G401 (cell line): ENCODE measurements at places on chromosomes 4 and X.

DNA sequence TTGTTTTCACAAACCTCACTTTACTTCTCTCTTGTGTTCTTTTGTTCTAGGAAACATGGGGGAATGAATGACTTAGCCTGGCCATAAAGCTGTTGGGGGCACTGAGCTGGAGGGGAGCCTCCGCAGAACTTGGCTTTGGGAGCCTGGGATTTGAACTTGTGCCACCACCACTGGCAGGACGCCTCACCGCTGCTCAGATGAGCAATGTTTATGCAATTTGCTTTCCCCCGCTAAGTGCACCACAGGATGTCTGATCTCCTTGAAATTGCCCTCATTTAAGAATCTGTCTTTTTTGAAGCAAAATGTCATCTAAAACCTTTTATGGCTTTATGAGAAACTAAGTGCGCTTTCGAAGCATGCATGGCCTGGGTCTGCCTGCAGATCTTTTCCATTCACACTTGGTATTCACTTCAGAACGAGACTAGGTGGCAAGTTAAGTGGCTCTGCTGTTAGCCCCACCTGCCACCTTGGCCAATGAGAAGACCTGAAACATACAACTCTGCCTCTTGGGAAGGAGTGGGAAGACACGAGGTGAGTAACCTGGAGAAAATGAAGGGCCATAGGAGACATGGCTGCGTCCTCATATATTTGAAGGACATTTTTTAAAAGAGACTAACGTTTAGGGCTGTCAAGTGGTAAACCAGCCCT, 119.3 kb downstream of the LDB2 start:
- DNase-seq, result no peak

DNA sequence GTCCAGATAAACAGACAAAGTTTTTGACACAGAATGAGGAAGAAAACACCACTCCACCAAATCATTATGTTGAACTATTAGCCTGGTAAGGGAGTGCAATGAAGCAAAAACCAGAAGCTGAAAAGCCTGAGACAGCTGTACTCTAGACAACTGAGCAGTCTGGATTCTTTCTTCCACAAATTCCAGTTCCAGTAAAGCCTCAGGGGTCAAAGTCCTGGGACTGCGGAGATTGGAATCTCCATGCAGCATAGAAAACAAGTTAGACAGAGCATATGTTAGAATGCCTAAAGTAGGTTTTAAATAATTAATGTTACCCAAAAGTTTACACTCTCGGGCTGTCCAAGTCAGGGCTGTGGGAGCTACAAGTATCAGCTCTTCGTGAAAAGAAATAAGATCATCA, 263.2 kb downstream of the TECRL start:
- no peak for DNase-seq

DNA sequence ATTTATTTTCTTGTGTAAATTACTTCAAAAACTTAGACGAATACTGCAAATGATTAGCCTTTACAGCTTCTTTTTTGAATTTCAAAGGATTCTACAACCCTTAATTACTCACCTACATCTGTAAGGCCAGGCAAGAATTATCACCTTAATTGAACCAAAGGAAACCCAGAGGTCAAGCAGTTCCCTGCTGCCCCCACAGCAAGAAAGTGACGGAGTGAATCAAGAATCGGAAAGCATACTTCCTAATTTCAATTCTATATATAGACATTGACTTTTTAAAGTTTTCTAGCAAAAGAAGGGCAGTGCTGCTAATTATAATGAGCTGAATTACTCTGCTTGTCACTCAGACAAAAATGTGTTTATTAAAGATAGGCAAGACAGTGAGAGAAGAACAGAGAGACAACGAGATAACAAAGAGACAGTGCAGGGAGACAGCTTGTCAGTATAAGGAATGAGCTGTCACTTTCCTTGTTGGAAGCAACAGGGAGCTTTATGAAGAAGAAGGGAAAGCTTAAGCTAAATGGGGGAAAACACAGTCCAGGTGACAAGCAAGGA, 47.5 kb upstream of the SPANXN4 start:
- no peak for DNase-seq

GRCh38 chr4:102761296-102761701, 531 bp upstream of the MANBA start:
- DNase-seq, result peak; percentile 69

DNA sequence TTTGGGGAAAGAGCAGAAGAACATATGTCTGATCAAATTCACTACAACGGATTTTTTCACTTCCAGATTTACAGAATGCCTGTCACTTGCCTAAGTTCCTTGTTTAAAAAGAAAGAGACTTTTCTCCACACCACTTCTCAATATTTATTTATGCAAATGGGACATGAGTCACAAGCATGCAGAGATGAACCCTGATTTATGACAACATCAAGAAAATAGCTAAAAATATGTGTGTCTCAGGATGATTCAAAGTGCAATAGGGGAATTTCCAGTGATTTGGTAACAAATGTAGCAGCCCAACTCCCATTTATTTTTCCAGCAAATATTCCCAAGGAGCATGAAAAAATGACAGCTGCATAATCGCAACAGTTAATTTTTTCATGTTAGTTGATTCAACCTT, 180.4 kb upstream of the FAT1 start:
- no peak for DNase-seq

DNA sequence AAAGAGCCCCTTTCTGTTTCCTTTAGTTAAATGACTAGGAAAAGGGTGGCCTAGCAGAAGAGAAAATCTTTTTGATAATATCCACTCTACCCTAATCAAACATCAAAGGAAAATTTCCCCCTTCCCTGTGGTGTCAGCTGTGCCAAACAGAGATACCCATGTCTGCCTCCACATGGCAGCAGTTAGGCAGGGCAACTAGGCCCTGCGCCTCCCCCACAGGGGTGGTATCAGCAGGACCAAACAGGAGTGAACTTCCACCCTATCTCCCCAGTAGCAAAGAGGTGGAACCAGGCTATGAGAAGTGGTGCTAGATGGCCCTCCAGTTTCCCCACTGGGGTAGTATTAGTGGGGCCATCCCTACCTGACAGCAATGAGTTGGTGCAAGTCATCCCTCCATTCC, 19.8 kb upstream of the XKRX start:
- no peak for DNase-seq

GRCh38 chrX:150299579-150299978, 63.5 kb upstream of the MAMLD1 start:
- DNase-seq, result no peak

DNA sequence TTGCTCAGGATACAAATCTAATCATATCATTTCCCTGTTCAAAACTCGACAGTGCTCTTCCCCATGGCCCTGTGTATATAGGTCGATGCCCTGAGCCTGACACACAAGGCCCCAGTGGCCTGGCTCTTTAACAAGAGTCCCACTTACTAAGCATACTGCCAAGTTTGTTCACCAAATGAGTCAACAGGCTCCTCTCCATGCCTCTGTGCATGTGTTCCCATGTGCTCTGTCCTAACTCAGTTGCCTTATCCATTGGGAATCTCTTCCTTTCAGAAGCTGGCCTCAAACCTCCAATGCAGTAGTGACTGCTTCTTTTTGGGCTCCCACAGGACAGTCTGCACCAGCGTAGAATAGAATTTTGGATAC, 18.9 kb upstream of the CXCR3 start:
- no peak for DNase-seq

GRCh38 chrX:10533696-10534365, 86.6 kb downstream of the MID1 start:
- no peak for DNase-seq

DNA sequence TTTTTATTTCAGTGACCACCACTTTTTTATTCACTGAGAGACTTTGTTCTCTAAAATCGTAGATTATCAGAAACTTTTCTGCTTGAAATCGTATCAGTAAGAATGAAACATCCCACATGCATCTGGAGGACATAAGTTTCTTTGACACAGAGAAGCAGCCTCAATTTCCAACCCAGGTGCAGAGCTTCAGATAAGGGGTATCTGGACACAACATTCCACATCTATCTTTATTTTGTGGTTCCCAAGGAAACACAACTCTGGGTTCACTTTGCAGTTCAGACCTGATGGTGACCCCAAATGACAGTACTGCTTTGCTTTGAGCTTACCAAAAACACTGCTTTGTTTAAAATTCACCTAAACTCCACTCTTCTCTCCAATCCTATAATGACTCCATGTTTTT, 1.3 kb upstream of the CLCN5 start:
- DNase-seq, result no peak

DNA sequence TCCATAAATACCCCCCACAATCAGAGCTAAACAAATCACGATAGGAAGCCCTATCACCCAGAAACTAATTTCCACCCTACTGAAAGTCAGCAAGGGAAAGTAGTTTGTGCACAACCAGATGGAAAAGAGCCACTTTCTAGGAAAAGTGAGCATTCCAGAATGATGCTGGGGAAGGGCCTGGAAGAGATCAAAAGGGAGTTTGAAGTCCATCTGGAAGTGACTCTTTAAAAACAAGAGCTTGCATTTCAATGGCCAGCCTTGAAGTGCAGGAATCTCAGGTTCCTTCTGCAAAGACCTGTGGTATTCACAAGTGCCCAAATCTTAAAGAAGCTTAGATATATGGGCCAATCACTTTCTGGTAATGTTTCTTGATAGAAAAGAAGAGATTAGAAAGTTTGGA, 97.0 kb upstream of the LDB2 start:
- DNase-seq, result no peak

- peak; percentile 47 for DNase-seq
These were observed 187.7 kb upstream of the NUDT10 start for GRCh38 chrX:51144828-51145442.

DNA sequence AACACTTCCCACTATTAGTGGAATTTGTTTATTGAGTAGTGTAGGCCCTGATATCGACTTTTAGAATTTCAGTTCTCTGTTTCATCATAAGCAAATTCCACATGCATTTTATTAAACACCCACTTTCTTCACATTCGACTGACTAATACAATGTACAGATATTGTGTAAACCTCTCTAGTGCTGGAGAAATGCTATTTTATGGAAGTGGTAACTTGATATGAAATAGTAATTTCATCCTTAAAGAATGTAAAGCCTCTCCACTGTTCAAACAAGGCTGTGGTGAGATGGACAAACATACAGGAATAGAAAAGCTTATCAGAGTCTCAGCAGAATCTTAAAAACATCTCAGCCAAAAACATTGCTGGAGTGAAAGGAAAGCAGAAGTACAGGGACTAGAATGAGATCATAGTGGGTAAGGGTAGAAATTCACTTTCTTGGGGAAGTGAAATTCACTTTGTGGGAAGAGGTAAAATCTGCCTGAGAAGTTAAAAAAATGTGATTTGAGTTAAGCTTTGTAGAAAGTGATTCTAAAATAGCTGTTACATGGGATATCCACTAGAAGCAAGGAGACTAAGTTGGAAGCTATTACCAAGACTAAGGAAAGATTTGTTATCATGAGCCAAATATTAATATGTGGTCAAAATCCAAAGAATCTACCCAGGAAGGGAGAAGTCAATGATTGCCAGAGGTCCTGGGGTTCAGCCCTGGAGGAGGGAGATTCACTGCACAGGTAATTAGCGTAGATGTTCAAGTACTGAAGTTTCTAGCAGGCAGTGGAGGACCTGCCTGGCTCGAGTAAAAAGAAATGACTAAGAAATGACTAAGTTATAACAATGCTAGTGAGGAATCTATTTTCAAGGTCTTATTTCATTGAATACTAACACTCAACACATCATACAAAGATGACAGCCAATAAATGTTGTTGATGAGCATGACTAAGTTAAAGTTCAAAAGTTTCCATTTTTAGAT, 398.3 kb upstream of the FAM47C start:
- DNase-seq, result no peak

DNA sequence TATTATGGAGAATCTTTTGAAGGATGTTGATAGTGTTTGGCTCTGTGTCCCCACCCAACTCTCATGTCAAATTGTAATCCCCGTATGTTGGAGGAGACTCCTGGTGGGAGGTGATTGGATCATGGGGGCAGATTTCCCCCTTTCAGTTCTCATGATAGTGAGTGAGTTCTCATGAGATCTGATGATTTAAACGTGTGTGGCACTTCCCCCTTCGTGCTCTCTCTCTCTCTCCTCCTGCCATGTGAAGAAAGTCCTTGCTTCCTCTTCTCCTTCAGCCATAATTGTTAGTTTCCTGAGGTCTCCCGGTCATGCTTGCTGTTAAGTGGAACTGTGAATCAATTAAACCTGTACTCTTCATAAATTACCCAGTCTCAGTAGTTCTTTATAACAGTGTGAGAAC, 166.1 kb upstream of the NUDT6 start:
- DNase-seq, result no peak

GRCh38 chrX:68658530-68658929, 11.1 kb downstream of the STARD8 start:
- no peak for DNase-seq

- no peak for DNase-seq
These were observed 45.6 kb downstream of the RGS12 start for GRCh38 chr4:3338321-3338838.

DNA sequence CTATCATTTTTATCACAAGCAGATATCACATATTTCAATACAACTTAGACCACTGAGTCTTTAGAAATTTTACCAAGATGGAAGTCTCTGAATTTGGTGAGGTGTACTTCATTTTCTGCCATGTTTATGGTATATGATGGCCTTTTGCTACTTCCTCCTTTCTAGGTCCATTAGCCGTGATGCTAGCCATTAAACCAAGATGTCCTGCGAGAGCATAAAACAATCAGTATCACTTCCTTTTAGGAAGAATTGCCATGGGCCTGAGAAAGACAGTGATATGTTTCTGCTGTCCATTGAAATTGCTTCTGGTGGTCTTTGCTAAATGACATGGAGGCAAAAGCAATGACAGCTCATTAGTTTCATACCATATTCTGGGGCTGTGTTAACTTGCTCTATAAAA, 1851.7 kb upstream of the IGFBP7 start:
- no peak for DNase-seq

DNA sequence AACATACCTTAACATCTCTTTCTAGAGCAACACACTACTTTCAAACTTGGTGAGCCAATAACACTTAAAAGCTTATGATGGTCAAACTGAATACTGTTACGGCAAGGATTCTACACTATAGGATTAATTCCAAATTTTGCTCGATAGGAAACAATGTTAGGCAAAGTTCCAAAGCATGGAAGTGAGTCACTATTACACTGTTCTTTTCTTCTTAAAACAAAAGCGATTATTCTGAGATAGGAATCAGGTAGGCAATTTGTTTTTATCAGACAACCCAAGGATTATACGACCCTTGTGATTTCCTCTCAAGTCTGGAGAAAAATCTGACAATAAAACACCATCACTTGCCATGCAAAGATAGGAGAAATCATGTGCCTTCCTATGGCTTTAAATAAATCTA, 81.5 kb downstream of the HUWE1 start:
- DNase-seq, result no peak

DNA sequence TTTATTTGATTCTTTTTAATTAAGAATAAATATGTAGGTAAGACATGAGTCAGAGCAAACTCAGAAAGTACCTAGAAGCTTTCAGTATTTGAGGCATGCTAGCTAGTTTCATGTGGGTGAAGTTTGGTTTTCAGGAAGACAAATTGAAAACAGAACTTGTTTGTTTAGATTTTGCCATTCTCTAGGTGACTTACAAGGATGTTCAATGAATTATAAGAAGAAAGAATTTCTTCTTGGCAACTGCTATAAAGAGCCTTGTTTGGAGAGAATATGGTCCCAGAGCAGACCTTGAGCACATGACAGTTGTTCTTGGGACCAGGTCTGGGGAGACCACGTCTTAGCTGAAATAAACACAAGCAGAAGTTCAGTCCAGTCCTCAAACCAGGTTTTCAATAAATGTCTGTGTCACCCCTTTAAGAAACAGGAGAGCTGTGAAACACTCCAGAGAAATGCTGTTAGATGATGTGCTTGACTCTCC, 38.0 kb upstream of the IL21 start:
- no peak for DNase-seq

GRCh38 chr4:38040619-38041018, 80.4 kb downstream of the PTTG2 start:
- no peak for DNase-seq
